ENCODE measurements at places on chromosomes 1 and 21. TPM values are rescaled to one million over a fixed set of nuclear protein-coding genes. Genes with fewer than 3 reads are reported as not detected.
A peak's percentile ranks its signal among the peaks of the same experiment; 100 is the strongest.

The SLC25A34 gene
- 3.8 TPM for total RNA-seq

The WNT3A gene
- not detected for total RNA-seq

The SH3D21 gene
- 9.9 TPM for total RNA-seq

The ST3GAL3 gene
- total RNA-seq, result 24.3 TPM

The TXNIP gene
- total RNA-seq, result 300 TPM

The CASZ1 gene
- total RNA-seq, result 35.6 TPM

- H3K4me3 ChIP-seq, result peak overlapping the region; percentile 98
- peaks cover 30% of the 10 kb centered on the region for H3K4me1 ChIP-seq
- peak overlapping the region; percentile 90 for H3K27ac ChIP-seq
- no peak for DNase-seq
Measured at GRCh38 chr1:27233667-27234048, 774 bp upstream of the WDTC1 start.

GRCh38 chr1:54273092-54273794 is 73.3 kb downstream of the MRPL37 start:
- no peak for DNase-seq
- peaks cover 2% of the 10 kb centered on the region for H3K4me1 ChIP-seq
- H3K36me3 ChIP-seq, result peaks cover 3% of the 10 kb centered on the region
- no peaks in the 10 kb centered on the region for H3K27me3 ChIP-seq
- H3K27ac ChIP-seq, result no peak overlapping the region

- no peak for DNase-seq
- H3K4me1 ChIP-seq, result no peaks in the 10 kb centered on the region
- H3K36me3 ChIP-seq, result no peaks in the 10 kb centered on the region
- H3K27me3 ChIP-seq, result no peaks in the 10 kb centered on the region
Measured at GRCh38 chr21:14657241-14658008, 111.3 kb upstream of the SAMSN1 start.

DNA sequence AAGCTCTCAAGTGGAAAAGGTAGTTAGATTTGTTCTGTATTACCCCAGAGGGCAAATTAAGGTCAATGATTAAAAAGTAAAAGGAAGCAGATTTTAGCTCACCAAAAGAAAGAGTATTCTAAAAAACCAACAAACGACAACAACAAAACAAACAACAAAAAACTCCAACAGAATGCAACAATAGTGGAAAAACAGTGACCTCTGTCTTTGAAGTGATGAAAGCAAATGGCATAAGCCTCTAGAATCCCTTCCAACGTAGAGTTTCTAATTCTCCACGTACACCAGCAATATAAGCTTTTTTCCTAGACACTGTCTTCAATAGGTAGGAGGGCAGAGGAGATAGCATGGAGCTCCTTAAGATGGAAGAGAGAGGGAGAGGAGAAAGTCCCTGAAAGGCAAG is 359.1 kb downstream of the TTLL7 start:
- H3K27ac ChIP-seq, result no peak overlapping the region
- H3K4me3 ChIP-seq, result no peak overlapping the region
- H3K27me3 ChIP-seq, result no peaks in the 10 kb centered on the region
- no peak for DNase-seq
- no peaks in the 10 kb centered on the region for H3K36me3 ChIP-seq
- H3K4me1 ChIP-seq, result peaks cover 3% of the 10 kb centered on the region

DNA sequence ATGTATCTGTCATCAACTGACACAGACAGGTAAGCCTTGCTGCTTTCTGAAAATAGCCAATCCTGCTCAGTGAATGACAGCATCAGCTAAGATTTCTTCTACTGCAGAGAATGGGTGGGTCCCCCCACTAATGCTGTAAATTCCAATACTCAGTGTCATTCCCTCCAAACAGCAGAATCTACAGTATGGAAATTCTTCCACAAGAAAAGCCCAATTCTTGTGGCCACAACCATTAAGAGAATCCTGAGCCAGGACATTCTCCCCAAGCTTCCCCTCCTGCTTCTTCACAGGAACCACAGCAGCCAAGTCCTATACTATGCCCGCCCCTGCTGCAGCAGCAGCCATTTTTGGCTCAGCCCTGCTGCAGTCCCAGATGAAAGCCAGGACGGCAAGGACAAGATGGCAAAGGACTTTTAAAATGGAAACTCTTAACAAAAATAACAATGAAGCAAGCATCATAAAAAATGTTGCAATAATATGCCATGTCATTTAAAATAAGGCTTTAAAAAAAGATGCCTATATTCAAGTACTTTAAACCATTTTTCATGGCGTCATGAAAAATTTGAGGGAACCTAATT is 26.8 kb downstream of the EIF4G3 start:
- H3K27me3 ChIP-seq, result no peaks in the 10 kb centered on the region
- H3K27ac ChIP-seq, result no peak overlapping the region
- no peak overlapping the region for H3K4me3 ChIP-seq
- peaks cover 7% of the 10 kb centered on the region for H3K4me1 ChIP-seq

DNA sequence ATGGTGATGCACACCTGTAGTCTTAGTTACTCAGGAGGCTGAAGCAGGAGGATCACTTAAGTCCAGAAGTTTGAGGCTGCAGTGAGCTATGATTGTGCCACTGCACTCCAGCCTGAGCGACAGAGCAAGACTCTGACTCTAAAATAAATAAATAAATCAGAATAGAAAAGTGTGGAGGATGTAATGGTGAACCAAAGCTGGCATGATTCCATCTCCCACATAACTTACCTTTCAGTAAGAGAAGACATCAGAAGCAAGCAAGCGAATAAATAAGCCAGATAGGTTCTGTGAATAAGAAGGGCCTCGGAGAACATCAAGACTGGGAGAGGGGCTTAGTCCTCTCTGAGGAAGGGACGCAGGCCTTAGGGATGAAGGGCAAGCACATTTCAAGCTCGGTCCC is 59.5 kb downstream of the TOMM20 start:
- H3K27me3 ChIP-seq, result no peaks in the 10 kb centered on the region
- H3K4me3 ChIP-seq, result no peak overlapping the region
- no peak overlapping the region for H3K27ac ChIP-seq
- DNase-seq, result no peak

DNA sequence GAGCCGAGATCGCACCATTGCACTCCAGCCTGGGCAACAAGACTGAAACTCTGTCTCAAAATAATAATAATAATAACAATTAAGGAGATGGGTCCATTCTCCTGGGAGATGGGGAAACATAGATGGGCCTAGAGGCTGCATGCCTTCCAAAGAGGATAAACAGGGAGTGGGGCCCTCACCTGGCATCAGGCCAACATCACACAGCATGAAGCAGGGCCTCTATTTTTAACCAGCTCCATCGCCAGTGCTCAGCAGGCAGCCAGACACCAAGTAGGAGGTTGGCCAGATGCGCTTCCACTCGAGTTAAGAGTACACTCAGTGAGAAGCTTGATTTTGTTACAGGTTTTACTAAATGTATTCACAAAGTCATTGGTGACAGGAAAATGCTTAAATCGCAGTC is 352.0 kb downstream of the RRAGC start:
- no peak for DNase-seq
- H3K36me3 ChIP-seq, result no peaks in the 10 kb centered on the region
- H3K27ac ChIP-seq, result no peak overlapping the region
- H3K4me3 ChIP-seq, result no peak overlapping the region

GRCh38 chr21:29166323-29166722 is 35.9 kb downstream of the MAP3K7CL start:
- no peak overlapping the region for H3K27ac ChIP-seq
- no peaks in the 10 kb centered on the region for H3K27me3 ChIP-seq
- peaks cover 2% of the 10 kb centered on the region for H3K36me3 ChIP-seq

- no peaks in the 10 kb centered on the region for H3K36me3 ChIP-seq
- no peaks in the 10 kb centered on the region for H3K4me1 ChIP-seq
- H3K27me3 ChIP-seq, result no peaks in the 10 kb centered on the region
- DNase-seq, result no peak
- no peak overlapping the region for H3K27ac ChIP-seq
Measured at GRCh38 chr1:176601348-176601747, 138.4 kb downstream of the PAPPA2 start.

DNA sequence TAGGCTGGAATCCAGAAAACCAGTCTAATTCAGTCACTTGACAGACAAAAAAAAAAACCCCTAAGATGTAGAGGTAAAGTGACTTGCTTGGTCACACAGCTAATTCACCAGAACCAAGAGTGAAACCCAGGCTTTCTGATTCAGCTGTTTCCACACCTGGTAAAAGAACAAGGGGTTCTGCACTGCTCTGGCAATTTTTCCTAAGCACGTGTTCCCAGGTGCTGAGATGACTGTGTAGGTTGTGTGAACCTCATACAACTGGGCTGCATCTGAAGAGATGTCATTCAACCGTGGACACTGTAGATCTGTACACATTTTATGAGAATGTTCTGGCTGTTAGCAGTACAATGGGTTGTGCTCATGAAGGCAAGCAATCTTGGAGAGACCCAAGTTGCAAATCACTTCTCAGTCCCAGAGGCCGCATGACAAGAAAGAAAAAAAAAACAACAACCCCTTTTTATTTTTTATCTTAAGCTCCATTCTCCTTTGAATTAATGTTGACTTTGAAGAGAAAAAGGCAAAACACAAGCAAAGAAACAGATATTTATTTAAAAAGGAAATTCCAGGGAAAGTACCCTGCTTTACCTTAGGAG is 95.4 kb downstream of the INTS7 start:
- DNase-seq, result no peak
- peak overlapping the region; percentile 11 for H3K4me3 ChIP-seq
- H3K27me3 ChIP-seq, result no peaks in the 10 kb centered on the region
- peaks cover 43% of the 10 kb centered on the region for H3K4me1 ChIP-seq

- no peak for DNase-seq
- no peak overlapping the region for H3K4me3 ChIP-seq
- peaks cover 18% of the 10 kb centered on the region for H3K27me3 ChIP-seq
- no peaks in the 10 kb centered on the region for H3K4me1 ChIP-seq
- no peaks in the 10 kb centered on the region for H3K36me3 ChIP-seq
- H3K27ac ChIP-seq, result no peak overlapping the region
Measured at GRCh38 chr21:43574741-43575472, 84.4 kb downstream of the HSF2BP start.

- DNase-seq, result no peak
- no peak overlapping the region for H3K4me3 ChIP-seq
- no peak overlapping the region for H3K27ac ChIP-seq
- H3K27me3 ChIP-seq, result no peaks in the 10 kb centered on the region
Measured at GRCh38 chr1:6097117-6097595, 51.5 kb downstream of the KCNAB2 start.

All from activated B cell treated with CpG ODN at 0.5 μM for 24 hours (primary cell).